ENCODE measurements at places on chromosomes 3 and 15.

- DNase-seq = no peak
These were observed 69.1 kb upstream of the XCR1 start for GRCh38 chr3:46096336-46096735.

DNA sequence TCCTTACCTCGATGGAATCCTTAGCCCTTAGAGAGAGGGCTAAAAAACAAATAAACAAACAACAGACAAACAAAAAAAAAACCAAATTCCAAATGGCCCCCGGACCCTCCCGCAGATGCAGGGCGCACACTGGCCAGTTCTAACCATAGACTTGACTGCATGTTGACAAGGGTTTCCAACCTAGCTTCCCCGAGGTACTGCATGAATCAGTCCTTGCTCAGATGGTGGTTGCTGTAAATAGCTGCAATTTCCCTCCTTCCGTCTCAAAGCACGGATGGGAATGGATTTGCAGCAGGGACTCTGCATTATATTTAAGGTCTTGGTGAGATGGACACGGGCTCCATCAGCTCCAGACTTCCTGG is 162.8 kb downstream of the CD47 start:
- DNase-seq = no peak

DNA sequence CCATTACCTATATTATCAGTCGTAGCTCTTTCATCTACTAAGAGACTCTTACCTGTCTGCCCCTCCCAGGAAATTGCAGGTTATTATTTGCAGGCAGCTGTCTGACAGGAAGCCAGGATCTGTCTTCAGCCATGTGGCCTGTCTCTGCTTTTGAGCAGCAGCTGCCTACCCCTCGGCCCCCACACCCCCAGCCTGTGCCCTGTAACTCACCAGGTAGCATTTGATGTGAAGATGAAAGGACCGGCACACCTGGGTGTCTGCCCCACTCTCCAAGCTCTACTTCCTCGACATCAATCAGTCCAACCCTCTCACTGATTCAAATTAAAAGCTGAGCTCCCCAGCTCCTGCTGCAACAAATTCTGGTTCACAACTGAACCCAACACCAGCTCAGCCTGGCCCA is 197.2 kb upstream of the CTNNB1 start:
- DNase-seq = no peak

GRCh38 chr3:26591926-26592325 is 30.6 kb upstream of the LRRC3B start:
- no peak for DNase-seq

GRCh38 chr3:61030469-61031035 is 220.7 kb downstream of the FHIT start:
- DNase-seq = no peak

DNA sequence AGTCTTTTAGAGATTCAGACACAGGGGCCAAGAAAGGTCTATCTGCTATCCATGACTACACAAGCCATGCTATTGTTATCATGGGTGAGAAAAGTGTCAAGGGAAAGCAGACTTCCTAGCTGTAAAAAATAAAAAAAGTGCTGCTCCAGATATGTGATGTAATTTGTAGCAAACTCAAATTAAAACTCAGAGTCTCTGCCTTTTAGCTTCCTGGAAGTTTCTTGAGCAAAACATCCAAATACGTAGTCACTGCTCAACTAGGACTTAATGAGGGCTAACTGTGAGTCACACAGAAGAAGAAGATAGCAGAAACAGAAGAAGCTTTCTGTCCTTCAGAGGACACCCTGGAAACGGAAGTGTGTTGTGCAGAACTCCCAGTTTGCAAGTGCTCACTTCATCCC is 393.4 kb upstream of the NR2F2 start:
- DNase-seq = no peak

DNA sequence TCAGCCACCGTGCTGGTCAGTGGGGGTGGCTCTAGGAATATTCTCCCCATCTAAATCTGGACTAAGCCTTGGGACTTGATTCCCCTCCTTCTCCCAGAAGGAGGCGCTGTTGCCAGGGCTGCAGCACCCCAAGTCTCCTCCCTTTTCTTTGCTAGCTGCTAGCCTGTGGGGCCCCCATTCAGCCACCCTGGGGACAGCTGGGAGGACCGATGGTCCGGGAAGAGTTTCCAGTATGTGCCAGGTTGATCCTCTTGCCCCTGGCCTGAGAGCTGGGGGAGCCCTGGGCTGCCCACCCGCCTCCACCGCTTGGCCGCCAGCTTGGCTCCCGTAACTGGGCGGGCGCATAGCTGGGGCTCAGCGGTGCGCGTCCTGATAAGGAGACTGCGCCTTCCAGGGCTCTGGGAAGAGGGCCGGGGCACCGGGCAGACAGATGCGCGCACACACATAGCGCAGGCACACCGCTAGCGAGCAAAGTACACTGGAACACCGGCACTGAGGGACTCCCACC is 4.2 kb downstream of the SMAD6 start:
- no peak for DNase-seq

DNA sequence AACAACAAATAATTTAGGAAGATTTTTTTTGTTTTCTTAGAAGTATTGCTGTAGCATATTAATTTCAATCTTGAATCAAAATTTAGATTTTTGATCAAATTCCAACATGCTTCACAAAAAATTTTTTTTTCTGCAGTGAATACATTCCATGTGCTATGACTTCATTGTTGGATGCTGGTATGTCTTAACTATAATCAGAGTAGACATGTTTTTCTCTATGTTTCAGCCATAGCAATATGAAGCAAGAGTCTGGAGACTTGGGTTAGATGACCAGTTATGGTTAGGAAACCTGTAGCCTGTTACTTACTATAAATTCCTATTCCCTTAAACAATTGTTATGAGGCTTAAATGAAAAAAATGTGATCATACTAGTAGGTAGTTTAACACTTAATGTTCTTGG is 176.1 kb upstream of the CHL1 start:
- no peak for DNase-seq

DNA sequence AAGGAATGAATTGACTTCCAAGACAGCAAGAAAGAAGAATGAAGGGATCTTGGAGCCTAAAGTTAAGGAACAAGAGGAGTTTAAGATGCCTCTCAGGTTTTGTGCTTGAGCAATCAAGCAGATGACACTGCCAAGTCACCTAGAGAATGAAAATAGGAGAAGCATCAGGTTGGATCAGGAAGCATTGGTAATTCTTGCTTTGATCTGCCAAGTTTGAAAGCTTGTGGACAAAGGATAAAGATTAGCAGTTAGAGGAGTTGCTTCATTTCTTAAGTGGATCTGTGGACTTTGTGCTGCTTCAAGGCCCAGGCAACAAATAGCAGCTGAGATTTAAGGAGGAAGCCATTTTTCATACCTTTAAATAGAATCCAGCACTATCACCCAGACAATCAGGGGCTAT is 35.6 kb downstream of the FRMD5 start:
- no peak for DNase-seq

DNA sequence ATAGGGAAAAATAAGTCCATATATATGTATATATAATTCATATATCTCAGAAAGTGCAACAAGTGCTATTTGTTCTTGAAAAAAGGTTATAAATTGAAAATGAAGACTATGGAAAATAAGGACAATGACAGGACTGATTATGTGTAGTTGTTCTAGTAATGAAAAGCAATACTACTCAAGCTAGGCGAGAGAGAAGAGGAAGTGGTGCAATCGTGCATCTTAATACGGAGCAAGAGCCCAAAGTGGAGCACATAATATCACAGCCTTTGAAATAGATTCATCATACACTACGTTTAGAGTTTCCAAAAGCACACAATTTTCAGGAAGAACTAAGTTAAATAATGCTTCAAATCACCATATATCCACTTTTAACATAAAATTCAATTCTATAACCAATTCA is 87.9 kb downstream of the ULK4 start:
- no peak for DNase-seq

- DNase-seq = no peak
These were observed 112.3 kb downstream of the CHCHD6 start for GRCh38 chr3:126816298-126816697.

GRCh38 chr15:76932135-76932966 is 802 bp downstream of the RCN2 start:
- no peak for DNase-seq

DNA sequence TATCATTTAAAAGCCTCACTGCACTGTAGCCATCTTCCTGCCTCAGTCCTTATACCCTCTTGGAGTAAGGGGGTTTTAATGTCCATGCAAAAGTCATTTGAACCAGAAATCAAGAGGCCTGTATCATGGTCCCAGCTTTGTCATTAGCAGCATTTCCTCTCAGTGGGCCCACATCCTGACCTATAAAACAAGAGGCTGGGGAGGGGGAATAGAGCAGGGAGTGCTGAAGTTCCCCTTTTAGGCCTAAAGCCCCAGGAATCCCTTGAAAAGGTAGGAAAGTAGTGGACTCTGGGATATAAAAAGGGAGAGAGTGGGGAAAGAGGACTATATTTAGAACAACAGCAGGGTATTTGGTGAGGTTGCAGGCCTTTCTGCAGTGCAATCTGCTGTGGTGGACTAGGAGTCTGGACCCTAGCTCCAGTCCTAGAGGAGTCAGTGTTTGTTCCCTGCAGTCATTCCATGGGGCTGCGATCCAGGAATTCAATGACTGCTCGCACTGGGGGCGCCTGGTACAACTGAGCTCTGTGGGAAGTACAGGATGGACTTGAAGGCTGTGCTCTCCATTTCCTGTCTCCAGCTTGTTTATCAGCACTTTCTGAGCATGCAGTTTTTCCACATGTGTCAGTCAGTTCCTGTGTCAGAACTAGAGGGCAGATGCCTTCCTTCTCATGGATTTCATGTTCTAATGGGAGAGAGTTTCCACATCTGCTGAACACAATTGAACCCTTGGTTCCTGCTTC is 46.8 kb downstream of the PDHB start:
- DNase-seq = no peak

- DNase-seq = no peak
These were observed 7.7 kb downstream of the CHAC1 start for GRCh38 chr15:40960925-40961324.

DNA sequence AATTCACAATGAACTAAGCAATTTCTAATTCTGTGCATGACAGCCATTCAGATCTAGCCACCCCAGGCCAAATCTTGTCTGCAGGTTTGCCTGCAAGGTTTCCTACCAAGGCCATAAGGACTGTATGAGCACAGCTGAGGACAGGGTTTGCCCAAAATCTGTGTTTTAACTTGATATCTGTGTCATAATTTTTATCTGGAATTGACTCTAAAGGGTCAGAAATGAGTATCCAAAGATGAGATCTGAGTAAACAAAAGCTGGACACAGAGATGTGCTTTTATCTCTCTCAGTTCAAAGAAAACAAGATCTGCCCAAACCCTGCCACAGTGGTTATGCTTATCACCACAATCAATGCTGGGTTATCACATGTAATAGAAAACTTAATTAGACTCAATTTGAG is 154.6 kb upstream of the COL8A1 start:
- no peak for DNase-seq

DNA sequence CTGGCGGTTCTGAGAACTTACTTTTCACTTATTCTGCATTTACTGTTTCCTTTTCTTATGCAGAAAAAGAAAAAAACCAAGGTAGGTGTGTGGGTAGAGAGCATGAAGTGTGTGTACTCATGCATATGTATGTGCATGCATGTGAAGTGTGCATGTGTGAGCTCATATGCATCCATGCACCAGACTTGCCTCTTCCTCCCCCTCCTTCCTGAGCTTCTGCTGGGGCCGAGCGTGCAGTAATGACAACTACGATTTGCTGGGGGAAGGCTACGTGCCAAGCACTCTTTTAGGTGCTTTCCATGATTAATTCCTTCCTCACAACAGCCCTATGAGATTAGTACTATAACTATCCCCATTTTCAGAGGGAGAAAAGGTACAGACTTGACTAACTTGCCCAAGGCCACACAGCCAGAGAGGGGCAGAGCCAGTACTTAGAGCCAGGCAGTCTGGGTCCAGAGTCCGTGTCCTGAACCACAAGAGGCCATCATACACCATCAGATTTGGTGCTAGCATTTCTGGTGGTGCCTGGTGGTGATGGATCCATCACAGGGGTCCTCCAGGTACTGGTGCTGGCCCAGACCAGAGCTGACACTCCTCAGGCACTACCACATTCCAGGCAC is 46.7 kb downstream of the CAPN3 start:
- no peak for DNase-seq

DNA sequence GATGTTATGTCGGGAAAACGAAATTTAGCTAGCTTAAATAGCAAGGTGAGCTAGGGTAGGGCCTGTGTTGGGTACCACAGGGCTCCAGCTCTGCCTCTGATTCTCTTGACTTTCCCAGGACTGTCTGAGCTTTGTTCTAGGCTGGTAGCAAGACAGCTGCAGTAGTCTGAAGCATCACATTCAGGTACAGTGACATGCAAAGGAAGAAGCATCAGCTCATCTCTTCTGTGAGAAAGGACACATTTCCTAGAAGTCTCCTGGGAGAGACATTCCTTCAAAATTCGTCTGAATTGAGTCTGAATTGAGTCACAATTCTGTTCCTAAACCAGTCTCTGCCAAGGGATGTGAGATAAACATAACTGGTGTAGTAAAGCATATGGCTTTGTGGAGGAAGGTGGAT is 8.5 kb upstream of the UBXN7 start:
- DNase-seq = no peak

GRCh38 chr3:10547413-10547812 is 42.0 kb upstream of the ATP2B2 start:
- DNase-seq = no peak

- DNase-seq = no peak
These were observed 401.1 kb downstream of the NAALADL2 start for GRCh38 chr3:175260145-175260794.

DNA sequence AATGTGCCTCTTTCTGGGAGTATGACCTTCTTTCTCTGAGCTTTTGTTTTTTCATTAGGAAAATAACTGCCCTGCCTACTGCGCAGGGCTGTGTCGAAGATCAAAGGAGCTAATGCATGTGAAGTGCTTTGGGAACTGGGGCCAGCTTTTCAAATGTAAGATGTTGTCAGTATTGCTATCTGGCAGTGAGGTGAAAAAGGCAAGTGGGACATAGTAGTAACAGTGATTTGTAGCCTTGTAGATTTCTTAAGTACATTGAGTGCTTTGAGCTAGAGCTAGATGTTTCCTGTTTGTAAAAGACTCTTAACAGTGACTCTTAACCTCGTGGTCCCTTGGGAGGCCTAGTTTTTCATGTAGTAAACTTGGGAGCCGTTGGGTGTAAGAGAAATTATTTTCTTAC is 126.5 kb downstream of the ECT2 start:
- DNase-seq = no peak

DNA sequence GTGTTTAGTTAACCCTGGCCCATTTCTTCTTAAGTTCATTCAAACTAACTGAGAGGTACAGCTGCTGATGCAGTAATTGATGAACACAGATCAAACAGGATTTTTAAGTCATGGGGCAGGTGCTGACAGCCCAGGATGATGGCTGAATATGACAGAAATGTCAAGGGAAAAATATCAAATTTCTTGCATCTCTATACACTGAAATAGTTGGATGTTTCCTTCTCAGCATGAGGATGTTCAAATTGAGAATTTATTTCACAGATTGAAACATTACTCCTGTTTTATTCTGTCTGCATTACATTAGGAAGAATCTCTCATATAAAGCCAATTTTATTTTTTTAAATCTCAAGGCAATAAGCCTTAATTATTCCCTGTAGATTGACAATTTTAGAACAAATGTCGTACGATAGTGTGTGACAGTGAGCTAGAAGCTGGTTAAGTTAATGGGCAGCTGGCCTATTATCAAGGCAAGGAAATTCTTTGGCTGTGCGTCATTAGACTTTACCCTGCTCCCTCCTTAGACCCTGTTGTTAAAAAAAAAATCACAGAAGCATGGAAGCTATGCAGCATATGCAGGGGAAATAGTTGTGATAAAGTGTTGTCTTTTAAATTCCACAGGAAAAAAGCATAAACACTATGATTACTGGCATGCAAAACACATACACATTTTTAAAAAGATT is 183.8 kb upstream of the KCNMB2 start:
- DNase-seq = no peak

- no peak for DNase-seq
These were observed 358.3 kb upstream of the CFAP20DC start for GRCh38 chr3:59408047-59408624.
